Caki2 (cell line): ENCODE measurements at places on chromosomes 6 and 20. TPM values are rescaled to one million over a fixed set of nuclear protein-coding genes. Genes with fewer than 3 reads are reported as not detected.
A peak's percentile ranks its signal among the peaks of the same experiment; 100 is the strongest.

GRCh38 chr6:51954681-51955080, 132.7 kb downstream of the PKHD1 start:
- no peak for DNase-seq

DNA sequence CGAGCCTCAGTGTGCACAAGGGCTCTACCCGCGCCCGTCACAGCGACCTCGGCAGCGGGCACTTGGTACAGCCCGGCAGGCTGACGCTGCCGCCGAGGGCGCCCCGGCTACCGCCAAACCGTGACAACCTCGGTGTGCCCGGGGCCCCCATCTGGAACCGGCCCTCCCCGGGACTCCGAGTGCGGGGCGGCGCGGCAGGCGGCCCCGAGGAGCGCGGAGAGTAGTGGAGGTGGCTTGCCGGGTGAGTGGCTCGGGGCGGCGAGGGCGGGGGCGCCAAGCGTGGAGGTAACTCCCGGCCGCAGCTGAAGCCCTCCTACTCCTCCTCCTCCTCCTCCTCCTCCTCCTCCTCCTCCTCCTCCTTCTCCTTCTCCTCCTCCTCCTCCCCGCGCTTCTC, at the start of gene ISM1:
TSS of gene ISM1 (plus strand) at position 371 of the 394 bp plus-strand sequence. CDS start 503 bp downstream, outside the sequence.
- DNase-seq = peak; percentile 69

The MED20 gene
- total RNA-seq = 24.5 and 37.1 TPM in 2 replicates

The OLIG3 gene
- not detected in 2 replicates for total RNA-seq

- DNase-seq = no peak
These were observed 46.2 kb downstream of the BFSP1 start for GRCh38 chr20:17485017-17485416.

DNA sequence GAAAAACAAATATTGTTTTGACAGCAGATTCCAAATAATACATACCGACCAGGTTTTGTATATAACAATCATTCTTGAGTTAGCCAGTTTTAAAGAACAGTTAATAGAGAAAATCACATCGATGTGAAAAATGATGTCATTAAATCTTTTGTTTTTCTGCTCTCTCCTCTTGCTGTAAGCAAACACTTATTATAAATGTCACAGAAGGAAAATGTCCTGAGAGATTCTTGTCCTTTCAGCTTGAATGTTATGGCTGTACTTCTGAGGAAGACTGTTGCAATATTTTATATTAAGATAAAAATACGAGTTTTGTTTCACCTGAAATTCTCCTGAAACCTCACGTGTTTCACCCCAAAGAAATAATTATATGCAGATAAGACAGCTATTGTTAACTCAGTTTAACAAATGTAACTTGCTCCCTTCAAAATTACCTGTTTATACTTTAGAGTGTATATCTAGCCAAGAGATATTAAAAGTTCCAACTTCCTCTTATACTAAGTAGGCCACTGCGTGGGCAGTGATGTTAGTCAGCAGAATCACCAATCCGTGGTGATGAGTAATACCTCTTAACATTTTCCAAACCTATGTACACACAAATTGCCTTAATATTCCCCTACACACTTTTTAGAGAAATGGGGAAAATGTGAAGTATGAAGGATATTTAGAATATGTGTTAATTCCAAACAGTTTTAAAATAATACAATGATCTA, 1111.4 kb upstream of the CITED2 start:
- DNase-seq = peak; percentile 82

The EMILIN3 gene
- not detected in 2 replicates for total RNA-seq

- DNase-seq = no peak
These were observed 103.1 kb downstream of the TCP11 start for GRCh38 chr6:35038076-35038475.

GRCh38 chr6:119184008-119184648, 105.7 kb upstream of the FAM184A start:
- no peak for DNase-seq

DNA sequence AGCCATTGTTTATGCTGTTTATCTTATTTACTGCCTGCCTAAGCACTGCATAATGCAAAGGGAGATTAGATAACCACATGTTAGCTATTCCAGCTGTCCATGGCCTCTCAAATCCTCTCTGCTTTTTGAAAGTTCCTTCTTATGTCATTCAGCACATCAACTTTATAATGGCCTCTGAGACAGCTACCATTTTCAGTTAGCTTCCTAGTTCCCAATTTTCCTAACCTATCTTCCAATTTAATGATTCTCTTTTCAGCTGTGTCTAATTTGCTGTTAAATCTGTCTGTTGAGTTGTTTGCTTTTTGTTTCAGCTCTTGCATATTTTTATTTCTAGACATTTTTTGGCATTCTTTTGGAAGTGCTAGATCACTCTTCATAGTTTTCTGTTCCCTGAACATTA, 173.4 kb upstream of the PLCB4 start:
- DNase-seq = no peak

DNA sequence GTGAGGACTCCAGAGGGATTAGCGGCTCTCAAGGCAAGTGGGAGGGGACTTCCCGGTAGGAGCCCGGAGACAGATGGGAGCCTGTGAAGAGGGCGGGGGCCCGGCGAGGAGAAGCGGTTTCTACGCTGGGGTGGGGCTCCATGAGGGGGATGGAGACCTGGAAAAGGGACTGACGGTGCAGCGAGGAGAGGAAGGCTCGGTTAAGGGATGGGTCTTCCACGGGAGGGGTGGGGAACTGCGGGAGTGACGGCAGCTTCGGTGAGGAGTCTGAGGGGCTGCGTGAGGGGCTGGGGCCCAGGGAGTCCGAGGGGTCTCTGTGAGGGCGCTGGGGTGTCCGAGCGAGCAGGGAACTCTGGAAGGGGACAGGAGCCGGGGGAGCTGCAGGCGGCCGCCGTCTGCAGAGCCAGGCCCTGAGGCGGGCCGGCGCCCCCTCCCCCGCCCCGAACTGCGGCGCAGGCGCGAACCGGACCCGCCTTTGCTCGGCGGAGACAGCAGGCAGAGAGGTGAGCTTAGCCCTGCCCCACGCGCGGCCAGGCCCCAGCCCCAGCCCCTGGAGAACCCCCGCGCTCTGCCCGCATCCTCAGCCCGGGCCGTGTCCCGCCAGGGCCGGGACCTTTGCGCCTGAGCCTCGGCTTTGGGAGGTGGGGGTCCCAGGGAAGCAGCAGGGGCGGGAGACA, at the start of gene NRSN2:
TSS of gene NRSN2 (plus strand) at position 472 of the 677 bp plus-strand sequence. CDS start 2,533 bp downstream, outside the sequence.
- DNase-seq = no peak

DNA sequence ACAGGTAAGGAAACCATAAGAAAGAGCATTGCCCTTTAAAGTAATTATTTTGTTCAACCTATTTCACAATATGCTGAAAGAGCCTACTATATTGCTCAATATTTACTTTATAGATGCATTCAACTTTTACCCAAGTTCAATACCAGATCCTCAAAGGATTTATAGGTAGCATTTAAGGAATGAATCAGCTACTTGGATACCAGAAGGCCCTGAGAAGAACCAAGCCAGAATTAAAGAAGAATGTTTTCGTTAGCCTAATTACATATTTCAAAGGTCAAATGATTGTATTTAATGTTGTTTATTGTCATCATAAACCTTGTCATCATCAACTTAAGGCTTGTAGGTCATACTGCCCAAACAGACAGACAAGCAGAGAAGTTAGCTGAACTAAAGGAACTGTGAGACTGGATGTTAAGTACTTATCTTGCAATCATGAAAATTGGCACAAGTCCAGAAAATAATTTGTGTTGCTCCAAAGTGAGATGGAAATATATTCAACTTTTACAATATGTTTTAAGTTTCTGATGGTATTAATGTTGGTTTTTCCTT, 636.7 kb downstream of the RFPL4B start:
- no peak for DNase-seq

- DNase-seq = peak; percentile 52
These were observed 97.0 kb downstream of the KCNB1 start for GRCh38 chr20:49385465-49385864.

- no peak for DNase-seq
These were observed 10.5 kb downstream of the CNKSR3 start for GRCh38 chr6:154499855-154500589.
